Activated naive CD4-positive, alpha-beta T cell treated with anti-CD3 and anti-CD28 coated beads, Interleukin-2, amount 50 U/mL, for 72 hours (primary cell): ENCODE measurements at places on chromosomes 7 and 10.

DNA sequence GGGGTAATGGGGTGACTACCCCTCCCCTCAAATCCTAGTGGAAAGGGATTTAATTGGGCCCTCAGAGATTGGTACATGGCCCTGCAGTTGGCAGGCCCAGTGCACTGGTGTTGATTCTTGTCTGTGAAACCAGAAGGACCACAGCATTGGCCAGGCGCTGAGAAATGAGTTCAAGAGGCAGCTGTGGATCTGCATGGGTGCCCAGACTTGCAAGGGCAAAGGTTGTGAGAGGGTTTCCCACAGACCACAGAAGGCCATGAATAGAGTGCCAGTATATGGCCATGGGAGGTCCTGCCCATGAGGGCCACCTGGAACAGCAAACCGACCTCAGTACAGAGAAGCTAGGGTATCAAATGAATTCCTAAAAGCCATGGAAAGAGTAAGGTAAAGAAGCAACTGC, 32.9 kb downstream of the TMEM168 start:
- no peak for DNase-seq

- no peak for DNase-seq
Measured at GRCh38 chr7:10724449-10724848, 249.2 kb upstream of the PHF14 start.

DNA sequence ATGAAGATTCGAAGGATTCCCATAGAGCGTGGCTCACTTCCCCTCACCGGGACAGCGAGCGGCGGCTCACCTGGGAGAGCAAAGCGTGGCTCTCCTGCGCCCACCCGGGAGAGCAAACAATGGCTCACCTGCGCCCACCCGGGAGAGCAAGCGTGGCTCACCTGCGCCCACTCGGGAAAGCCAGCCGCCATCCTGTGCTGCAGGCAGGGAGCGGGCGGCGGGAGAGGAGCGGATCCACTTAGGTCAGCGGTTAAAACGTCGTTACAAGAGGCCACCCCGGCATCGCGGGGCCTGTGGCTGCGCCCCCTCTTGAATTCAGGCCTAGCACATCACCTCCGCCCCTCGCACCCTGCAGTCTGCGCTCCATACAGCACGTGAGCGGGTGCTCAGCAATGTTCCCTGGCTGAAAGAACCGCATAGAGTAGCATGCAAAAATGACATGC, 461 bp upstream of the FIGNL1 start:
- peak; percentile 25 for DNase-seq

DNA sequence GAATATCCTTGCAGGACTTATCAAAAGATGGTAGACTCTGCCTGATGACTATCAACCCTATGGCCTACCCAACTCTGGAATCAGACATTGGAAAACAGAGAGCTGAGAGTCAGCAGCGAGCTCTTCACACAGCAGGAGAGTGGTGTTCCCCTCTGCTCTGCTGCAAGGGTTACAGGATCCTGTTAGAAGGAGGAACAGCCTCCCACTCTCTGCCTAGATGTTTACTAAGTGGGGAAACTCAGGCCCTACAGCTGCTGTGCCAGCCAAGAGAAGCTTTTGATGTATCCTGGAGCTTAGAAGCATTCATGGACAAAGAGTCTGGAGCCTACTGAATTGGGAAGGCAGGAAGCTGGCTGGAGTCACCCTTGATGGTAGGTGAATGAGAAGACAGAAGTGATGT, 104.6 kb downstream of the ABLIM1 start:
- DNase-seq = no peak

DNA sequence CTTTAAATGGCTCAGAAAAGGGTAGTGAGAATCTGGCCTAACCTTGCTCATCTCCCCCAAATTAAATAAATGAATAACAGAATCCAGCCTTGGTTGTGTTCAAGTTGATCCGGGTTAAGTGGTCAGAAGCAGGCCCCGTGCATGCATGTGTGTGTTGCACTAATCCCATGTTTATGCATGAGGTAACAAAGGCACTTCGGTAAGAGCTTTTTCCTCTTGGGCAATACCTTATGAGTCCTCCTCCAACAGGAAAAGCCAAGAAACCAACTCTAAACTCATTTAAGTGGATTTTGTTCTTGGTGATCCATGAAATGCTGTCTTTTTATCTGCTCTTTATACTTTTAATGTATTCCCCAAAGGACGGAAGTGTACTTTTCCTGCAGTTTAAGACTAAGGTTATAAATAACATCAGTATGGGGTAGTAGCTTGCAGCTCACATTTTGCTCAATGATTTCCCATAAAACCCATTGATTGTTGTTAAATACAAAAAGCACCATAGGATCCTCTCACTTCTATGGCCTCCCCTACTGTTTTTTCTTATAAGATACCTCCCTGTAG, 104.9 kb upstream of the YAE1 start:
- no peak for DNase-seq

- DNase-seq = peak; percentile 22
Measured at GRCh38 chr7:66921396-66921917, 432 bp downstream of the TMEM248 start.

DNA sequence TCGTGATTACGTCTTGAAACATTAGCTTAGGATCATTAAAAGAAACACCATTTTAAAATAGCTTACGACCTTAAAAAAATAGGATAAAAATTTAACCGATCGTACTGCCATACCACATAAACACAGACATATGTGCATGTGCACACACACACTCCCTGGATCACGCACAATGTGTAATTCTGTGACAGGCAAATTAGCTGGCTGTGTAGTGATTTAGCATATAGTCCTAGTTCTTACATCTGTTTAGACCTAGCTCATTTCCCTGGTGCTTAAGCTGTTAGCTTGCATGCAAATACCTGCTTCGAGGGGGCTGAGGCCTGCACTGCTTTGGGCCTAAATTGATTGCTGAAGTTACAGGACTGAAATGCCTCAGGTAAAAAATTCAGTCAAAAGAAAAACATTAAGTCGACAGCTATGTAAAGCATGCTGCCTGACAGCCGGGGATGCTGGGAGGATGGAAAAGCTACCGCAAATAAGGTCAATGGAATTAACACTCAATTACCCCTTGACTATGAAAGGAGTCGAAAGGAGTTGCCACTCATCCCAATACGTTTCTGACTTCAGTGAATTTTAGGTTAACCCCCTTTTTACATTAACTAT, 267.1 kb upstream of the FZD8 start:
- no peak for DNase-seq

DNA sequence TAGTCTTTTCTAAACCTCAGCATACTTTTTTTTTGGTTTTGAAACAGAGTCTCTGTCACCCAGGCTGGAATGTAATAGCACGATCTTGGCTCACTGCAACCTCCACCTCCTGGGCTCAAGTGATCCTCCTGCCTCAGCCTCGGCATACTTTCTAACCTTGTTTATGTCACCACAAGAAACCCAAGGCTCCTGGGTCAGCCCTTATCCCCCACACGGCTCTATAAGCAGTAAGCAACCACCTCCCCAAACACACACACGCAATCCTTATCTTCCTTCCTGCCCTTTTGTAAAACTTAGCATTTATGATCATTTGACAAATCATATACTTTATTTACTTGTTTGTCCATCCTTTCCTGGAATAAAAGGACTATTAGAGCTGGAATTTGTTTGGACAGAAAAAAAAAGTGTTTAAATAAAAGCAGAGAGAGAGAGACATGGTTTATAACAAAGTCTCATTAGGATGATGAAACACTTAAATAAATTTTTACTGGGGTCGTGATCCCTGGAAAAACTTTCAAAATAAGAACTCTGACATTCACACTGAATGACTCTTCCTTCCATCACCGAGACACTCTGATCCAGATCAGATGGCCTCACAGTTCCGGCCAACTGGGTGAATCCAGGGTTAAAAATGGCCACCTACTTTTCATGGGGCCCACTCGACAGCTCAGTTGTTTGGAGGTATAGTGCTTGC, 72.7 kb upstream of the PIK3CG start:
- no peak for DNase-seq

GRCh38 chr7:141477865-141478264, 73.3 kb upstream of the AGK start:
- DNase-seq = no peak

DNA sequence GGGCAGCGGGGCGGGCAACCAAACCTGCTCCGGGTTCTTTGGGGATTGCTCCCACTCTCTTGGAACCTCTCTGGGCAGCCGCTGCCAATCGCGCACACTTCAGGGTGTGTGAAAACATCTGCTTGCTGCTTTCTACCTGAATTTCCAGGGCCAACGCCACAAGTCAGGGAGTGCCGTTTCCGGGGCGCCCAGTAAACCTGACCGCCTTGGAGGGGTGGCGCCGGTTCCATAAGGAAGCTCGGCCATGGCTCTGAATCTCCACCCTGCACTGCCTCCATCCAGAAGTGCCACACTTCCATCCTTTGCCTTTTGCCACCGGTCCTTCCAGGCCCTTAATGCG, 679 bp upstream of the AFAP1L2 start:
- no peak for DNase-seq

DNA sequence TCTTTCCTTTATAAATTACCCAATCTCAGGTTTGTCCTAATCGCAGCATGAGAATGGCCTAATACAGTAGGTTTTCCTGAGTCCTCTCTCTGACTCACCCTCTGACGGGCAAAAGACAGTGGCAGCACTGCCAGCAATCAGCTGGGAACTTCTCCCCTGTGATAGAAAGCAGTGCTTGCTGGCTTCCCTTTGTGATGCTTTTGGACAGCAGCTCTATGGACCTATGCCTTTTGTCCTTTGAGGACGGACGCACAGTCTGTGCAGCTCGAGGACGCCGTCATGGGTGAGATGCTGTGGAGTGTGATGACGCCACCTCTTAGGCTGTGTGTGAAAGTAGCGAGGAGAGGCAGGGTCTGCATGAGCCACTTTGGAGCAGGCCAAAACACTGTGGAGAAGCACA, 68.8 kb downstream of the KIAA1217 start:
- DNase-seq = no peak

- DNase-seq = no peak
Measured at GRCh38 chr10:130968964-130969363, 342.6 kb downstream of the TCERG1L start.

DNA sequence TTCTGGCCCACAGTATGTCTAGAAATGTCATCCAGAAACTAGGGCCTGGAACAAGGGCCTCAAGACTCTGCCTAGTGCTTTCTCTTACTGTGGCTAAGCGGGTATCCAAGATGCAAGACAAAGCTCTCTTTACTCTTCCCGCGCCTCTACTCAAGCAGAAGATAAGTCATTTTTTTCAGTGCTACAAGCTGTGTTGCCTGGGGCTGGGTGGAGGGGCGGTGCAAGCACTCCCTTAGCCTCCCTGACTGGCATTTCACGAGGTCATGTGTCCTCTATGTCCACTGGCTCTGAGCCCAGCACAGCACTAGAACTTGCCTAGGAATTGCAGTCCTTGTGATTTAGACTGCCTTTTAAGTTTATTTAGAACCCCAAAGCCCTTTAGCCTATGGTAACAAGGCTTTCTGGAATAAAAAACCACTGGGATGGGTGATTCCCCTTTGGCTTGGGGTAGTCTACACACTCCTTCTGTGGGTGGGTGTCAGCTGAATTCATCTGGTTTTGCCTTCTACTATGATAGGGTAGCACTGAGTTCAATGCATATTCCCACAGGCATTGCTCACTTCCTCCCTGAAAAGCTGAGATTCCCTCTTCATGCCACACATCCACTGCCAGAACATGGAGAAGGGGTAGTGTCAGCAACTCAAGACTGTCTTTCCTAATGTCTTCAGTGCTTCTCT, 371.8 kb upstream of the KCND2 start:
- DNase-seq = no peak

GRCh38 chr7:101248276-101248675, 3.4 kb upstream of the FIS1 start:
- no peak for DNase-seq

DNA sequence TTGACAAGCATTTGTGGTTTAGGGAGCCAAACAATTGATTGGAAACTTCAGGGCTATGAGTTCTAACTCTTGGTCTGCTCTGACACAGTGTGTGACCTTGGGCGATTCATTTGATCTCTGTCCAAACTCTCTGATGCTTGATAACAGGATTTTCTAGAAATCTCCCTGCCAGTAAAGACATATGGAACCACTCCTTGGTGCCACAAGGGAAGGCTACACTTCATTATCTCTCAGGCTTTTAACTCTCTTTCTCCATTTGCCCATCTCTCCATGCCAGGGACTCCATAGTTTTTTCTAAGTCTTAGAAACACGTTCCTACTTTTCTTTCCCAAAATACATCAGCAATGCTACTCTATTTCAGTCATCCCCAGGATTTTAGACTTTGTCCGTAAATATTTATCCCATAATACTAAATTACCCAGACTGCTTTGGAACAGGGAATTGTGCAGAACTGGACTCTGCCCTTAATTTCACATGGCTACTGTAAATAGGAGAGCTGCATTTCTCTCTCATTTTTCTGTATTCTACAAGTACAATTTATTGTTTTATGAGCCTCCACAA, 488.2 kb downstream of the SUGCT start:
- no peak for DNase-seq

DNA sequence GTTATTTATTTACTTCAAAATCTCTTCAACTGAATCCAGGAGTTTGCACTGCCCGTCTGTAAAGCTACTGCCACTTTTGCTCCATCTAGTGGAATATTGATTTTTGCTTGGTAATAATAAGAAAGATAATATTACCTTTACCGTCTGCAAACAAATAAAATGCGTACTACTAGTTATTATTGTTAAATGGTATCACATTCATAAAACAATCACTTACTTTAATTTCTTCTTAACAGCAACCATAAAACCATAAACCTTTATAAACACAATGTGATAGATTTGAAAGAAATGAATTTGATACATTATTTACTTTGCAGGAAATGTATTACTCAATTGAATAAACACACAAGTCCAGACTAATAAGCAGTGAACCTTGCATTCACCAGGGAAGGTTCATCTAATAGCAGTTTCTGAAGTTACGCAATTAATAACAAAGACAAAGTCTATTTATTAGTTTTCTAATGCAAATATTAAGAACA, 6.4 kb downstream of the AGMO start:
- DNase-seq = no peak

- DNase-seq = no peak
Measured at GRCh38 chr10:86042161-86042560, 324.4 kb downstream of the GRID1 start.

DNA sequence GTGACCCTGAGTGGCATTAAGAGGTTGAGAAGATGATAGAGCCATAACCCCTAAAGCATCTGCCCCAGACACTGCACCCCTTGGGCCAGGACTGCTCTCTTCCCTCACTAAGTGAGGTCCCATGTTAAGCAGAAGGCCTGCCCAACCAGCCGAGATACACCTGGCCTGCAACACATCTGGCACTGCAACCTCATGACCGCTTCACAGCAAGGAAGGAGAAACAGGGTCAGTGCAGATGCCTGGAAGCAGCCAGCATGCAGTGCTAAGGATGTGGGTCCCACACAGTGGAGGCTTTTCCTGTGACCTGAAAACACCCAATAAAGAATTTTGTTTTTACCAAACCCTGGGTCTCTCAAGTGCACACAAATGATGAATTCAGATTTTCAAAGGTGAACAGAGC, 7.4 kb downstream of the NOD1 start:
- no peak for DNase-seq

DNA sequence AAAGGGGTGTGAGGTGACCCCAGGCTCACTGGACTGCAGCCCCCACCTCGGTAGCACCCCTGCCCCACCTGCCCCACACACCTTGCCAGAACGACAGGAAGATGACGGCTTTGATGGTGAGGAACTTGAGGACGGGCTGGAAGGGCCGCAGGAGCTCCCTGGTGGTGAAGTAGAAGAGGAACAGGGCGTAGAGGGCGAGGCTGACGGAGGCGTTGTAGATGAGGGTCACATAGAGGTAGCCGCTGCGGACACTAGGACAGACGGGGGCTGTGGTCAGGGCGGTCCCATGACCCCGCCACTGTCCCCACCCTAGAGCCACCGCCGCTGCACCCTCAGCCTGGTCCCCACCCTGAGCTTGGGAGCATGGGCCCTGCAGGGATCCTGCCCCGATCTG, 7.6 kb downstream of the TMEM184A start:
- no peak for DNase-seq
